ENCODE measurements at places on chromosomes 2 and 18. TPM values are rescaled to one million over a fixed set of nuclear protein-coding genes. Genes with fewer than 3 reads are reported as not detected.

Gene INHBB
- total RNA-seq: 25.0 TPM

Gene FAHD2B
- total RNA-seq: 9.1 TPM

Gene CCDC102B
- total RNA-seq: 0.92 TPM

Gene ABCG8
- not detected for total RNA-seq

Gene PIEZO2
- 1.3 TPM for total RNA-seq

Gene LONRF2
- total RNA-seq: 3.0 TPM

Gene DSG2
- total RNA-seq: 69.7 TPM

Gene MGAT5
- 13.2 TPM for total RNA-seq

Gene DSG3
- total RNA-seq: not detected

Gene DPP10
- not detected for total RNA-seq

Gene ACOXL
- not detected for total RNA-seq

Gene CHN1
- total RNA-seq: 21.7 TPM

Gene SULT1C3
- total RNA-seq: not detected

Gene LINC00305
- total RNA-seq: not detected

Gene TSPYL6
- total RNA-seq: not detected

Gene CNDP1
- total RNA-seq: not detected

Gene BCS1L
- total RNA-seq: 49.7 TPM

Gene NCKAP5
- total RNA-seq: 1.4 TPM

Gene PHOSPHO2
- total RNA-seq: 3.5 TPM

Measured in A549 treated with ZK216348 at 1 μM for 4 hours (cell line).